Left renal pelvis (tissue), 4 donors: ENCODE measurements at places on chromosomes 5 and 9. TPM values are rescaled to one million over a fixed set of nuclear protein-coding genes. Genes with fewer than 3 reads are reported as not detected.

DNA sequence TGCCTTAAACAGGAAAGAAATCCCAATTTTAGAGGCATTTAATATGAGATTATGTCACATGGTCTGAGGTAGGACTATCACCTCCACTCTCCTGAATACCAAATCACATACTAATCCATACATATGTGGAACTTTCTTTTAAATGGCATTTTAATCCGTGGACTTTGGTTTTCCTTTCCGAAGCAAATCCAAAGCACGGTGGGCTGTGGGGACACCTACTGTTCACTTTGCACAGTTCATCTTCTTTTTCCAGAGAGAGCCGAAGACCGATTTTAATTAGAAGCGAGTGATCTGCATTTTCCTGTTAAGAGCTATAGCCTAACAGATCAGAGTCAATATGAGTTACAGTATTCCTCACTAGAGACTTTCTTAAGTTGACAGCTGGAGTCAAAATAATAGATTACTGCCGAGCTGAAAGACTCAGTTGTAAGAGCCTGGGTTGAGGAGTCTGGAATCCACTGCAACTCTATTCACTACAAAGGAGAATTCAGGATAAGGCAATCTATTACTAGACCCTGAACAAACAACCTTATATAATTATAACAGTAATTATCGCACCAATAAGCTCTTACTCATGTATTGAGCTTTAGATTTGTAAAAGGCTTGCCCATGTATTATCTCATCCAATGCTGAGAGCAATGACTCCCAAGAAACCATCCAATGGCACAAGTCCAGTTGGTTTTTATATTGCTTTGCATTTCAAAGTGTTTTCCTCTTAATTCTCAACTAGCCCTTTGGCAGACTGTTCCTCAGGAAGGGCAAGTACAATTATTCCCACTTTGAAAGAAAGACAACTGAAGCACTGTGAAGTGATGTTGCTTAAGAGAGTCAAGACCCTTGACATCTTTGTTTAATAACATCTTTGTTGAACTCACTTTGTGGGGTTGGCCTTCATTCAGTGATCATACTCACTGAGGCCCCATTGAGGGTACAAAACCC, 144.7 kb downstream of the TRPM6 start:
- DNase-seq = no peak

GRCh38 chr5:1429496-1429895, 15.7 kb downstream of the SLC6A3 start:
- DNase-seq = no peak

DNA sequence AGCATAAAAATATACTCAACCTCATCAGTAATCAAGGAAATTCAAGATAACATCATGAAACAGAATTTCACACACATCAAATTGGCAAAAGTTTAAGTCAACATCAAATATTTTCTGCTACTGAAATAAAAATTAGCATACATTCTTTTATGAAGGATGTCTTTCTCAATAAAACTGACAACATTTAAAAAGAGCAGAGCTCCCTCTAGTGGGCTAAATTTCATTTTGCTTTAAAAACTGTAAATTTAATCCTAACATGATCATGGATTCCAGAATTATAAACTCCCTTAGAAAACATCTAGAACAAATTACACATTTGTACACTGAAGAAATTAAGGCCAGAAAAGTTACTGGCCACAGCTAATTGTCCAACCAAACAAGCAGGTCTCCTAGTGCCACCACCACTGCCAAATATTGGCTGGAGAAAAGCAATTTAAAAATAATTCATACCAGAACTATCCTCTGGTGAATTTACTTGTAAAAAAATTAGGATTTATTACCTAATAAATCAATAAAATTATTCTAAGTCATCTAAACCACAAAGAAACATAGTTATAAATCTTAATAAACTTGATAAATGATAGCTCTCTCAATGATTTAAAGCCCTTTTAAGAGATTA, 31.2 kb downstream of the DEPDC1B start:
- no peak for DNase-seq

- DNase-seq = no peak
These were observed 1.4 kb downstream of the FAM169A start for GRCh38 chr5:74864823-74865222.

- DNase-seq = no peak
These were observed 42.9 kb upstream of the ALDOB start for GRCh38 chr9:101478444-101478843.

DNA sequence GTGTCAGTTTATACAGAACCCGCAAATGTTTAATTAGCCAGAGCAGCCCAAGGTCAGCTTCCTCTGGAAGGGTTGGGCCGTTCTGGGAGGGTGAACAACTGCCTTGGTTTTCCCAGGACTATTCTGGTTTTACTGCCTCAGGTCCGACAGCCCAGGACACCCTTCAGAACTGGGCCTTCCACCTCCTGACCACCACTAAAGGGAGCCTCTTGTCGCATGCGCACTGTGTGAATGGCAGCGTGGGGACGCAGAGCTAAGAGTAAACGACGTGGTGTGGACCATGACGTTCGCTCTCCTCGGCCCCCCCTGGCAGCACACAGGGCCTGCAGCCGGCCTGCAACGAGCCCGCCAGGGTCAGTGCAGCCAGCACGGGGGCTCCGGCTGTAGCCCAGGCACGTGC, 214.9 kb downstream of the FANCC start:
- no peak for DNase-seq

- DNase-seq = no peak
These were observed 177.8 kb downstream of the TTLL11 start for GRCh38 chr9:121915304-121915625.

DNA sequence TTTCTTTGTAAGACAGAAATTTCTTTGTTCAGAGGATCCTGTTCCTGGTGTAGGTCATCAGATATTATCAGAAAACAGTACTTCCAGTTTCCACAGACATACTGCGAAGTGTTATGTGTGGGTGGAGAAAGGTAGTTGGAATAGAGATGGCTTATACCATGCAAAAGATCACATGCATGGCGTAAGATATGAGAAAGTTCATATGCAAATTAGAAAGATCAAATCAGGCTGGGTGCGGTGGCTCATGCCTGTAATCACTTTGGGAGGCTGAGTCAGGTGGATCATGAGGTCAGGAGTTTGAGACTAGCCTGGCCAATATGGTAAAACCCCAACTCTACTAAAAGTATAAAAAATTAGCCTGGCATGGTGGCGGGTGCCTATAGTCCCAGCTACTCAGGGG, 65.2 kb upstream of the GLIS3 start:
- DNase-seq = no peak

- no peak for DNase-seq
These were observed 38.4 kb downstream of the HMGCR start for GRCh38 chr5:75375414-75375813.

- DNase-seq = no peak
These were observed 76.5 kb downstream of the GLIS3 start for GRCh38 chr9:4223312-4223833.

- no peak for DNase-seq
These were observed 10.0 kb upstream of the ADAMTSL1 start for GRCh38 chr9:18463991-18464390.

GRCh38 chr5:102753889-102754766, 977 bp upstream of the PAM start:
- DNase-seq = no peak

DNA sequence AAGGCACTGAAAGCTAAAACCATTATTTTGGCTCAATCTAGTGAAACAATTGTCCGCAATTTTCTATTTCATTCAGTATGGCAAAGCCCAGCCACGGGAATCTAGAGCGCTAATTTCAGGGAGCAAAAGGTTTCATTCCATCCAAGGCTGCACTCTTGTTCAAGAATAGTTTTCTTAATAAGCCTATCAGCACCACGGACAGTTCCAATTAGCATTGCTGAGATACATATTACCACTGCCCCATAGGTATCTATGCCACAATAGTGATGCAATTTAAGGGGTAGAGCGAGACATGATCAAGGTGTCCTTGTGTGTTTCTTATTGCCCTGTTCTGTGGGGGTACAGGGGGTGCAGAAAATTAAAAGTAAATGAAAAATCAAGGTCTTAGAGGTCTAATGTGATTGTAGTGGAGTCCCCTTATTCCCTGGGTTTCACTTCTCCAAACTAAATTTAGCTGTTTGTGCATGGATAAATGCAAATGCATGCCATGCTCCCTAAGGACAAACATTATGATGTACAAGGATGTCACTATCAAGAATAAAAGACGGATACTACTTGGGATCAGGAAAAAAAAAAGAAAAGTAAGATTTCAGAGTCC, 45.5 kb downstream of the SPOCK1 start:
- peak; percentile 56 for DNase-seq

DNA sequence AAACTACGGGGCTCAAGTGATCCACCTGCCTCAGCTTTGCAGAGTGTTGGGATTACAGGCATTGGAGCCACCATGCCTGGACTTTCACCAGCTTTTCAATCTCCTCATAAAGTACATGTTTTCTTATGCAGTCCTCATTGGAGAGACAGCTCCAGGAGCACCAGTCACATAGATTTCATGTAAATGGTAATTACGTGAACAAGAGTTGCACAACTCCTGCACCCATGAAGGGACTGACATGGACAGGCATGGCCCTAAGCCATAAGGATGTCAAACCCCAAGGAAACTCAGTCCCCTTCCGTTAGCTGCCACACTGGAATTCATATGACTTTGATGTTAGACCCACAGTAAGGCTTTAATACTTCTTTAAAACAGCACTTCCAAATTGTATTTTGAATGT, 7.6 kb upstream of the ADGRV1 start:
- no peak for DNase-seq

- no peak for DNase-seq
These were observed 23.9 kb downstream of the DAB2IP start for GRCh38 chr9:121675381-121675780.

- no peak for DNase-seq
These were observed 169.1 kb downstream of the CSNK1G3 start for GRCh38 chr5:123681061-123681460.

GRCh38 chr9:104286799-104287198, 192.7 kb downstream of the SMC2 start:
- DNase-seq = no peak

The FCHO2 gene
- 31.0 TPM for polyA plus RNA-seq

The PCDHA5 gene
- not detected for polyA plus RNA-seq

The MRPL50 gene
- 18.0 TPM for polyA plus RNA-seq

The ISOC1 gene
- 40.5 TPM for polyA plus RNA-seq

The TRIO gene
- 182 TPM for polyA plus RNA-seq

The SGCD gene
- polyA plus RNA-seq = 6.9 TPM

The NDUFS4 gene
- polyA plus RNA-seq = 155 TPM

The PCDHGB6 gene
- 6.2 TPM for polyA plus RNA-seq

The FAM151B gene
- polyA plus RNA-seq = 3.4 TPM

The ROR2 gene
- polyA plus RNA-seq = 29.1 TPM
